ENCODE measurements at places on chromosomes 11 and 22. TPM values are rescaled to one million over a fixed set of nuclear protein-coding genes. Genes with fewer than 3 reads are reported as not detected.

TIMP3 gene
- 4.0 TPM for total RNA-seq

CASP4 gene
- total RNA-seq = 0.73 TPM

FAU gene
- 991 TPM for total RNA-seq

DNA sequence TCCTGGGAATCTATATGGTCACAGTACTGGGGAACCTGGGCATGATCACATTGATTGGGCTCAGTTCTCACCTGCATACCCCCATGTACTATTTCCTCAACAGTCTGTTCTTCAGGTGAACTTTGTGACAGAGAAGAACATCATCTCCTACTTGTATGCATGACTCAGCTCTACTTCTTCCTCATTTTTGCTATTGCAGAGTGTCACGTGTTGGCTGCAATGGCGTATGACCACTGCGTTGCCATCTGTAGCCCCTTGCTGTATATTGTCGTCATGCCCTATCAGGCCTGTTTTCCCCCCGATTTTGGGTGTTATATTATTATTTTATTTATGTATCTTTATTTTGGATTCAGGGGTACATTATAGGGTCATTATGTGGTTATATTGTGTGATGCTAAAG is 2.4 kb upstream of the OR8G1 start:
- DNase-seq = no peak

GRCh38 chr22:44047891-44048301 is 23.8 kb downstream of the PARVB start:
- no peak for DNase-seq

Data from WTC11 (cell line).